Stimulated activated CD8-positive, alpha-beta memory T cell treated with anti-CD3 and anti-CD28 coated beads, Interleukin-4, amount 100 ng/mL, for 4 hours (primary cell): ENCODE measurements at places on chromosomes 3 and 15.

DNA sequence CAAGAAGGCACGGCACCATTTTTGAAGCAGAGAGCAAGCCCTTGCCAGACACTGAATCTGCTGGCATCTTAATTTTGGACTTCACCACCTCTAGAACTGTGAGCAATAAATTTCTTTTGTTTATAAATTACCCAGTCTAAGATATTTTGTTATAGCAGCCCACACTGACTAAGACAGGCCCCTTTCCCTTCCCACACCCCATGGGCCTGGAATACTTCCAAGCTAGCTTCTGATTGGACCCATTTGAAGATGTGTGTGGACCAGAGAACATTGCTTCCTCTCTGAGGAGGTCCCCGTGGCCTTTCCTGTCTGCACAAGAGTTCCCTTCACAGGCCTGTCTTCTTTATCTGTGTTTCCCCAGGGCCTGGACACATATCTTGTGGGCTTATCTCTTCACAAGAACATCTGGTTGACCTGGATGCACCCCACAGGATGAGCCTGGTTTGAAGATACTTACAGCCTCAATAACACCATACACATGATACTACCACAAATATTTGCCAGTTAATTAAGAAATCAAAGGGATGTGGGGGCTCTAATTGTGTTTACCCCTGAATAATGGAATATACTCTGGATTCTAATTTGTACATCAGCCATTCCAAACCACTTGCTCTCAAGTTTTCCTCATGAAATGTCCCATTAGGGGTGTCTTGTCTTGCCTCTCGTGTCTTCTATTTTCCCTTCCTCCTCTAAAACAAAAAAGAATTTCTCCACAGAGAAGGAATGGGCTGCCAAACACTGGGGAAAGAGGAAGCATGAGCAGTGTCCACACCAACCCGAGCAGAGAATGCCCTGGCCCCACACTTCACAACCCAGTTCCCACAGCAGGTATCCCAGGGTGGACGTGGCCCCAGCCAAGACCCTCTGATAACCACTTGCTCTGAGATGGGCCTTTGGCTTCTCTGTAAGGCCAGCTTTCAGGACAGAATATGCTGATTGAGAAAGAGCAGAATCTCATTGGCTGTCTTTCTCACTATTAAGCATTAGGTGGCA is 42.5 kb downstream of the GLB1 start:
- DNase-seq: no peak

- DNase-seq: no peak
Observed at GRCh38 chr3:32384938-32385337, 6.7 kb upstream of the CMTM7 start.

GRCh38 chr3:193843474-193844301 is 250.7 kb downstream of the OPA1 start:
- no peak for DNase-seq

GRCh38 chr3:99818818-99819217 is 1.2 kb downstream of the CMSS1 start:
- no peak for DNase-seq

GRCh38 chr15:38148471-38148870 is 104.2 kb upstream of the SPRED1 start:
- no peak for DNase-seq

- DNase-seq: no peak
Observed at GRCh38 chr3:10480871-10481378, 24.5 kb downstream of the ATP2B2 start.

GRCh38 chr15:63888146-63888545 is 54.4 kb upstream of the HERC1 start:
- DNase-seq: no peak
